ENCODE measurements at places on chromosomes 1 and 21.
A peak's percentile ranks its signal among the peaks of the same experiment; 100 is the strongest.

DNA sequence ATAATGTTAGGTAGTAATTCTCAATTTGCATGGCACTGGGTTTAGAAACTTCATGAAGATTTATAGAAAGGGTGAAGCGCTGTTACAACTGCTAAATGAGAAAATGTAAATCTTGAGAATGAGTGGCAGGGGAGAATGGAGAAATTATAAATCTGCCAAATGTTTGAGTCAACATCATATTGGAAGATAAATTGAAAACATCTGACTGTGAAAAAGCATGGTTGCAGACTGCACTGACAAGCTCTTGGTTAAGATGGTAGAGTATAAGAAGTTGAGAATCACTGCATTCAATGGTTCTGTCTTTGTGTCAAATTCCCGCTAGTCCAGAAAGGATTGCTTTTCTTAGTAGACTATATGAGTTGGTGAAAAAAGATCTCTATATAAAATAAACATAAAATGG, 113.3 kb upstream of the DUSP10 start:
- DNase-seq: no peak

DNA sequence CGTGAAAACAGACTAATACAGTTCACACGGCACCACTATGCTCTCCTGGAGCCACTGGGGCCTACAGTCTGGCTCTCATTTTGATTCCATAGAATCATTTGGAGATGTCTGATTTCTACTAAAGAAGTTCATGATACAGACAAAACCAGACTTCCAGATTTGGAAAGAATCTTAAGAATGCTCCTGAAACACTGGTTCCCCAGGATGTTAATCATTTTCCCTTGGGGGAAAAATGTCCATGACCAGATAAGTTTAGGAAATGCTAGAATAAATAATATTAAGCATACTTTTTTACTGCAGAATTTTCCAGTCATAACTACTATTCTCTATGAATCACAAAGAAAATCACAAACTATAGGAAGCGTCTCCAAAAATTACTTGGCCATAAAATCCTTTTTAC, 63.0 kb upstream of the RGS7 start:
- DNase-seq: no peak

GRCh38 chr1:921011-921837, 2.5 kb upstream of the SAMD11 start:
- no peak for DNase-seq

DNA sequence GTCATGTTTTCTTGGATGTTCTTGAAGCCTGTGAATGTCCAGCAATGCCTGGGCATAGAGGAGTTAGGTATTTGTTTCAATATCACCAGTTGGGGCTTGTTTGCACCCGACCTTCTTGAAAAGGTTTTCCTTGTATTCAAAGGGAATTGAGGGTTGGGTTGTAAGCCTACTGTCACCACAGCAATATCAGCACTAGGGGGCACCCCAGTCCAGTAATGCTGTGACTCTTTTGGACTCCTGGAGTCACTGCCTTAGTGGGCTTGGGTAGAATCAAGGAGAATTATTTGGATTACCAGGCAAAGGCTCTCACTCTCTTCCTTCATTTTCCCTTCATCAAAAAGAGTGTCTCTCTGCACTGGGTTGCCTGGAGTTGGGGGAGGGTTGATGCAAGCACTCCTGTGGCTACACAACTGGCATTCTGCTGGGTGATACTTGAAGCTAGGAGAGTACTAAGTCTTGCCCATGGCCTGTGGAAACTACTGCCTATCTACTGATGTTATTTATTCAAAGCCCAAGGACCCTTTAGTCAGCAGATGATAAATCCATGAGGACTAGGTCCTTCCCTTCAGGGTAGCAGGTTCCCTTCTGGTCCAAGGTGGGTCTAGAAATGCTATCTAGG, 34.5 kb downstream of the OR10R2 start:
- no peak for DNase-seq

DNA sequence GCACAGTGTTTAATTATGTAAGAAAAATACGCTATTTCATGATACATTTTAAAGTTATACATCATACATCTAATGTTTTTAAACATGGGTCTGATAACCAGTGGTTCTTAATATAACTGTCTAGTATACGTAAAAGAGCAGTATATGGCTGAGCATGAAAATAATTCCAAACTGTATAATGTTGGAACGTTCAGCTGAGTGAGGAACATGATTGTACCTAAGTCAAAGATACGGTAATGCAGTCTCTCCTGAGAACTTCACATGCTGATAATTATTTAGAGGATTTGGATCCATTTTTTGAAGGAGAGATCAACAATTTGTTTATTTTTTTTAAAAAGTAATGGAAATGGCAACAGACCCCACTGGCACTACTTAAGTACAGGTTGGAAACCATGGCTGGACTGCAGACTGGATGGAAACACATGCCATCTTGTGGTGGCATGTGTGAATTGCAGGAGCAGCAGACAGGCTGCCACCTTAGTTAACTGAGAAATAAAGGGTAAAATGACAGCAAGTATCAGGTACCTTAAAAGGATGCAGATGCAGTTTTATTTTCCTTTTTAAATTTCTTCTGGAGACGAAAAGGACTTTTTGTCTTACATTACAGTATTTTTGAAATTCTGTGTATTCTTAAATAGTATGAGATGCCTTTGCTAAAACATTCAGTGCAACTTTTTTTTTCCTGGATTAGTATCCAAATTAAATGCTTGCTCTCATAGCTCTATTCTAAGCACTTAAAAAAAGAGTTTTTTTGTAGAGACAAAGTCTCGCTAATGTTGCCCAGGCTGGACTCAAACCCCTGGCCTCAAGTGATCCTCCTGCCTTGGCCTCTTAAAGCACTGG, 73.8 kb downstream of the MTR start:
- DNase-seq: no peak

DNA sequence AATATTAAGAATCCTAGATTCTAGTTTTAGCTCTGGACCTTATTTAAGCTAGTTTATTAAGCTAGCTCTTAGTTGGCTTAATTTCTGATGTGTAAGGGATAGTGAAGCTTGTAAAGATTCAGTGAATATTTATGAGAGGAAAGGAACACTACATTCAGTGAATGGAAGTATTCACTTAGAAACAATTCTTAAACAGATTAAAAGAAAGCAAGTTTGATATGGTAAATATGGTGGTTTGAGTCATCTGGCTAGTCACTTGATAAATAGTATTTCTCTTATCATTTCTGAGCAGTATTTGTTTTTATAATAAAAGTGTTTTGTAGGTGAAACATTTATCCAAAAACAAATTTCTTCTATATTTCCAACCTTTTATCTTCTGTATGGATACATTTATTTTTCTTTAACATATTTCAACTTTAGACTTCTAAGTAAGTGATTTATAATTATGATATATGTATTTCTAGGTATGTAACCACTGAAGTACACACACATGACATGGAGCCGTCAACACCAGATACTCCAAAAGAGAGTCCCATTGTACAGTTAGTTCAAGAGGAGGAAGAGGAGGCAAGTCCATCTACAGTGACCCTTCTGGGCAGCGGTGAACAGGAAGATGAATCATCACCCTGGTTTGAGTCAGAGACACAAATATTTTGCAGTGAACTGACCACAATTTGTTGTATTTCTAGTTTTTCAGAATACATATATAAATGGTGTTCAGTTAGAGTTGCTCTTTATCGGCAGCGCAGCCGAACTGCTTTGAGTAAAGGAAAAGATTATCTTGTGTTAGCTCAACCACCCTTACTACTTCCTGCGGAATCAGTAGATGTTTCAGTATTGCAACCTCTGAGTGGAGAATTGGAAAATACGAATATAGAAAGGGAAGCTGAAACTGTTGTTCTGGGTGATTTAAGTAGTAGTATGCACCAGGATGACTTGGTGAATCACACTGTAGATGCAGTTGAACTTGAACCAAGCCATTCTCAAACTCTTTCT, 55.6 kb downstream of the SUCO start:
- DNase-seq: peak; percentile 67

GRCh38 chr1:79283451-79283850, 276.9 kb upstream of the ADGRL4 start:
- no peak for DNase-seq

DNA sequence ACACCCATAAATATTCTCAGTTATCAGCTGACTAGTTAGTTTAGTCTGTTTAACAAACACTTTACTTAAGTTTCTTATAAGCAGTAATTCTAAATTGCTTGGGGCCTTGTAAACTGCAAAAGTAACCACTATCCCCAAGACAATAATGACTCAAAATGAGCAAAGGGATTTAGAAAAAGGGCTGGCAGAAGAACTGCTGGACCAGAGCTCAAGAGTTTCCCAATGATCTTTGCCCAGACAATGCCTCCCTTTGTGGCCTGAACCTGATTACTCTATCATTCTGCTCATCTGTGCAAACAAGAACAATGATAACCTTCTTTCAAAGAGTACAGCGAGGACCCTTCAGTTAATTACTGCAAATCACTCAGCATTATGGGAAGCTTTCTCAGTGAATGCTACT, 123.5 kb downstream of the TIAM1 start:
- no peak for DNase-seq

DNA sequence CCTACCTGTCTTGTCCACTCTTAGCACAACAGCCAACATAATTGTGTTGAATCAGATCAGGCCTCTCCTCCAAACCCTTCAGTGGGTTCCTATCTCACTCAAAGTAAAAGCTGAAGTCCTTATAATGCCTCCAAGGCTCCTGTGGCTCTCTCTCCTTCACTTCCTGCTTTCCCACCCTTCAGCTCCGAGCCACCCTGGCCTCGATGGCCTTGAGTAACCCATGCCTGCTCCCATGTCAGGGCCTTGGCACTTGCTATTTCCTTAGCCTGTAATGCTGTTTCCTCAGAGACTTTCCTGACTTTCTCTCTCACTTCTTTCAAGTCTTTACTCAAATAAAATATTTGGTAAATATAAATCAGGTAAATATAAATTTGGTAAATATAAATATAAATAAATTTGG, 8.1 kb upstream of the PLEKHM2 start:
- no peak for DNase-seq

GRCh38 chr1:174872615-174873058, 127.1 kb upstream of the CACYBP start:
- DNase-seq: no peak

GRCh38 chr1:233543338-233544255, 70.3 kb upstream of the KCNK1 start:
- DNase-seq: peak; percentile 86

DNA sequence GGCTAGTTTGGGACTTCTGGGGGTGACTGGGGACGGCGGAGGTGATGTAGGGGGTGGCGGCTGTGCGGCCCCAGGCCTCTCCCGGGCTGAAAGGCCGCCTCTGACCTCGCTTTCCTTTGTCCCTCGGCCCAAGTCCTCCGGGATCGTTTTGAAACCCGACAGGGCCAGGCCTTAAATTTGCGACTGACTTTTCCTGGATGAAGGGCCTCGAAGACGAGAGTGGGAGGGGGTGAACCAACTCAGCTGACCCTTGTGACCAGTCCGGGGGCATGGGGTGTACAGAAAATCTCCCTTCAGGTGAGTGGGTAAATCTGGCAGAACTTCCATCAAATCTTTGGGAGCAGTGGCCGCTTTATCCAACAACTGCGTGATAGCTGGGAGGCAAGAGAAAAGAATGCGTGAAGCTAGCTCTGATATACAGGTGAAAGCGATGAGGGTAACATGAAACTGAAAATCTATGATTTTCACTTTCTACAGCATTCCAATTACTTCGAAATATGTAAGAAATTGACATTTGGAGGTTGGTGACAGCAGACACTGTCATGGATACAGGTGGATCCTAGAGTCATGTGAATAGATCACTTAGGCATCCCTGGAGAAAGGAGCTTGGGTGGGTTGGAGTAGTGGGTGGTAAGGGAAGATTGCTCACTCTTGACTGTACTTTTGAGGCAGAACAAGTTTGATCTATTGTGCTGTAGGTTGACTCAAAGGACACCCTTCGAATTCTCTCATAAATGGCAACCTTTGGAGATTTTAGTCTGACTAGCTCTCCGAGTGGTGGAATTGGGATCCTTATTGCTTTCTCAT, 885 bp downstream of the AHCYL1 start:
- no peak for DNase-seq

GRCh38 chr1:195019385-195019784, 1588.9 kb downstream of the KCNT2 start:
- no peak for DNase-seq

DNA sequence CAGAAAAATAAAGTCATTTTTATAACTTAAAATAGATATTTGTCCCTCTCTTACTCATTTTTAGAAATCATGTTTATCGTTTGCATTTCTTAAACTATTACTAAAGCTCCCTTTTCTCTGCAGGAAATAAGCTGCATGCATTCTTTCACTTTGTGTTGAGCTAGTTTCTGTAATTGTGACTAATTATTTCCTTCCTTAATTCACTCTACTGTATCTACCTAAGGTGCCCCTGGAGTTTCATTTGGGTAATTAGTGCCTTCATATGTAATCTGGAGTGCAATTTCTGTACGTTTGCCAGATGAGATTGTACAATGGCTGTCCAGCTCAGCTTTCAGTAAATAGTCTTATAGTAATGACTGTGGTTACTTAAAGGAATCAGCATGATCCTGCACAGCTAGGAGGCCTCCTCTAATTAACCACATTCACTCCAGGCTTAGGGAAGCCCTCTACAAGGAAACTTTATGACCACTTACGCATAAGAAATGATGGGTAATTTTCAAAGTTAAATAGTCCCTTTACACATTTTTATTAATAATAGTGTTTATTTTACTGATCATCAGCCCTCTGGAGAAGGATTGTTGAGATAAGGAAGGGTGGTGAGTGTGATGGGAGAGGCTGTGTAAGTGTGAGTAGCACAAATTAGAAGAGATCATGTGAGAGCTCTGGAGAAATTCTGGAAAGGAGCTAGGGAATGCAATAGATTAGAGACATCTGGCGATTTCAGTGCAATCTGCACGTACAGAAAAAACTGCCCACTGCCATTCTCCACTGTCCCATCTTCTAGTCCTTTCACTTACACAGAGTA, 86.8 kb downstream of the LRRC8C start:
- DNase-seq: no peak

GRCh38 chr1:221812905-221813597, 71.2 kb upstream of the DUSP10 start:
- DNase-seq: no peak

DNA sequence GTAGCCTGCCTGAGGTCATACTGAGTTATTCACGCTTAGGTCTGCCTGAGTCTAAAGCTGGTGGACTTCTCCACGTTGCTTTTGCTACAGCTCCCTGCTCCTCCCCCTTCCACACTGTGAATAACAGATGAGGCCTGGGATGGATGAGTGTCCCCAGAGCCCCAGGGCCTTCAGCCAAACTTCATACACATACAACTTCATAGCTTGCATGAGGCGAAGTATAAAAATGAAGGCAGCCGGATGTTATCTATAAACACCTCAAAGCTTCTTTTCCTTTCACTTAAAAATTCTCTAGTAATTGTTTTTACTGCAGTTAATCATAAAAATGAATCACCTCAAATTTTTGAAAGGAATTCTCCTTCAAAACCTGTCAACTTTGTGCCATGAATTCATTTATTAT, 70.2 kb downstream of the DAB1 start:
- DNase-seq: no peak

Data from HFF-Myc (cell line).